COR-L47 (cell line): ENCODE measurements at places on chromosomes 7 and 10.

GRCh38 chr7:65251851-65252620 lies 121.6 kb upstream of the ZNF92 start:
- peak; percentile 81 for DNase-seq

- no peak for DNase-seq
These were observed 122.8 kb downstream of the SKIDA1 start for GRCh38 chr10:21402606-21403083.

DNA sequence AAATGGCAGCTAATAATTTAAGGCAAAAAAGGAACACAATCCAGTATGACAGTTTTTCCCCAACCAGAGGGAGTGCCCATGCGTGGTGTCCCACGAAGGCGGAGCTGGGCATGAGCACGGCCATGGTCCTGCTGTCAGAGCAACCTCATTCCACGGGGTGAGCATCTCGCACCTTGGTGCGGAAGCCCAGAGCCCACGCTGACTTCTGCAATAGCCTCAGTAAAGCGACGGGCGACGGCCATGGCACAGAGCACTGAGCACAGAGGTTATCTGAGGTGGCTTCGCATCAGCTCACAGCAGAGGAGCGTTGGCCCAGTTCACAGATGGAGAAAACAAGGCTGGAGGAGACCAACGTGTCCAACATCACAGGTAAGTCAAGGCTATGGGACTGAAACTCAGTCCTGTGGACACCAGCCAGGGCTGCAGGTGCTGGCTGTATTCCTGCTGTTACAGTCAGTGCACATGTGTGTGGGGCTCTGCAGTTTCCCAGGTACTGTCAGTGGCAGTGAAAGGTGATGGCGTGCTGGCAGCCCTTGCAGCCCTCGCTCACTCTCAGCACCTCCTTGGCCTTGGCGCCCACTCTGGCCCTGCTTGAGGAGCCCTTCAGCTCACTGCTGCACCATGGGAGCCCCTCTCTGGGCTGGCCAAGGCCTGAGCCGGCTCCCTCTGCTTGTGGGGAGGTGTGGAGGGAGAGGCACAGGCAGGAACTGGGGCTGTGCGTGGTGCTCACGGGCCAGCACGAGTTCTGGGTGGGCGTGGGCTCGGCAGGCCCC lies 525.6 kb downstream of the PTPRN2 start:
- DNase-seq, result no peak

DNA sequence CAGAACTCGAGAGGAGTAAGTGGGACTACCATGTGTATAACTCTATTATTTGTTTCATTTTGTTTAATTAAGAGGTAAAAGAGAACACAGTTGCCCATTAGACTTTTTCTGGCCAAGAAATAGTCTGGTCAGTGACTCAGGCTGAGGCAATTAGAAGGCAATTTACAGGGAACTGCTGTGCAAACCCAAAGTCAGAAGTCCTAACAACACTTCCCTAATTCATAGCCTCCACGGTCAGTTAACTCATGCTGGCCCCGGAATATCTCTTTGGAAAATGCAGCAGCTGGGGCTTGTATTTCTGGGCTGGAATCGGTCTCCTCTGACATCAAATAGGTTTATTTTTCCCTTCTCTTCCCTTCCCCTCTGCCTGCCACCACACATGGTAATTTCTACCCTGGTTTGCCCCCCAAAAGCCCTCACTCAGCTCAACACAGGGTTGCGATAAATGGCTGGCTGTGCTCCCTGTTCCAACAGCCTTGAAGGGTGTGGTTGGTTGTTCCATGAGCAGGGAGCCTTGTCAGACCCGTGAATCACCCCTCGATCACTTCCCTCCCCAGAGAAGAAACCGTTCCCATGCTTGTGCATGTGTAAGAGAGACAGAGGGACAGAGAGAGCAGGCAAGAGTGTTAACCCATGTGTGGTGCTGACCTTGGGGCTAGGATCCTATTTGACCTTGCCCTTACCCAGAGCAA lies 5.3 kb downstream of the SH3PXD2A start:
- DNase-seq, result no peak

DNA sequence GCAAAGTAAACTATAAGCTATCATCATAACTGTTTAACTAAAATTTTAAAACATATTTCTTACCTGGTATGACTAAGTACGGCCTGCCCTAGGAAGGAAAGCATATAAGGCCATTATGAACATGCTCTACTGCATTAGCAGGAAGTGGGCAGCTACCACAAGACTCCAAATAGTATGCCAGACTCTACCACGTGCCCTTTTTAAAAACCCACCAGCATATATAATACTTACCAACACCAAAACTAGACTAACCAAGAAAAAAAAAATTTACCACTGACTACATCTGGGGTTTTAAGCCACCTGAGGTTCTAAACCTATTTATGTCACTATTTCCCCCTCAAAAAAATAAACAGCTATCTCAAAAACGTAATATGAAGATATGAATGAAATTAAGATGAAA lies 30.1 kb downstream of the NUDCD3 start:
- DNase-seq, result no peak

DNA sequence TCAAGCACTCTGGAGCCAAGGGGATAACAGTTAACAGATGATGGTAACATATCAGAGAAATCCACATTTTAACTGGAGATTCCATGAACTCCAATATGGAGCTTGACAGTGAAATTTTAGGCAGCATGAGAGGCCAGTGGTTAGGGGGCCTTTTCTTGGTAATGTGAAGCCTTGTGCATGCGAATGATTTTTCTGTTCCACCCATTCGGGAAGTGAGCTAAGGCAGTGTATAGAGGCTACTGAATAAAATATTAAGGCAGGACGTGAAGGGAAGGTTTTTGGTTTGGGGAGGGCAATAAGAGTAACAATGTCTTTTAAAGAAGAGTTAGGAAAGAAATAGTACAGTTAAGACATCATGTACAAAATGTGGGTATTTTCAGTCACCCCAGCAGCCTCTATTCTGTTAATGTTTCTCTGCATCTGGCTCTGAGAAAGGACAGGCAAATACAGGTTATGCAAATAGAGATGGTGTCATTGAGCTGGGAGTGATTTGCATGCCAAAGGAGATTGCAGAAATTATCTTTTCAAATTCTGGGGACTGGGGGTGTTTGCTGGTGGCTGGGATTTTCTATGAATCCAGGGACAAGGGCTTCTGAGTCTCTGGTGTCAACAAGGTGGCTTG lies 6.8 kb upstream of the TAS2R60 start:
- no peak for DNase-seq

DNA sequence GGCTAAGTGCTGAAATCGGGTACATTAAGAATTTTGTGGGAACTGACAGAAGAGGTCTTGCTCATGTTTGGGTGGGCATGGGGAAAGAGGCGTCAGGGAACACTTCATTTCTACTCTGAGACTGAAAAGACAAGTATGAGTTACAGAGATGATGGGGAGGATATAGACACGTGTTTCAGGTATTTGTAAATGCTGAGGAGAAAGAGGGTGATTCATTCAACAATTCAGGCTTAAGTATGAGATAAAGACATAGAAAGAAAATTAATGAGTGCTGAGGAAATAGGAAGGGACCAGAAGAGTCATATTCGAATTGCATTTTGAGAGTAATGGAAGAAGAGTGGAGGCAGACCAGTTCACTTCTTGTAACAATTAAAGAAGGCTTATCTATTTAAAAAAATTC lies 143.6 kb downstream of the HBP1 start:
- DNase-seq, result no peak
